ENCODE measurements at places on chromosomes 16 and 17.

DNA sequence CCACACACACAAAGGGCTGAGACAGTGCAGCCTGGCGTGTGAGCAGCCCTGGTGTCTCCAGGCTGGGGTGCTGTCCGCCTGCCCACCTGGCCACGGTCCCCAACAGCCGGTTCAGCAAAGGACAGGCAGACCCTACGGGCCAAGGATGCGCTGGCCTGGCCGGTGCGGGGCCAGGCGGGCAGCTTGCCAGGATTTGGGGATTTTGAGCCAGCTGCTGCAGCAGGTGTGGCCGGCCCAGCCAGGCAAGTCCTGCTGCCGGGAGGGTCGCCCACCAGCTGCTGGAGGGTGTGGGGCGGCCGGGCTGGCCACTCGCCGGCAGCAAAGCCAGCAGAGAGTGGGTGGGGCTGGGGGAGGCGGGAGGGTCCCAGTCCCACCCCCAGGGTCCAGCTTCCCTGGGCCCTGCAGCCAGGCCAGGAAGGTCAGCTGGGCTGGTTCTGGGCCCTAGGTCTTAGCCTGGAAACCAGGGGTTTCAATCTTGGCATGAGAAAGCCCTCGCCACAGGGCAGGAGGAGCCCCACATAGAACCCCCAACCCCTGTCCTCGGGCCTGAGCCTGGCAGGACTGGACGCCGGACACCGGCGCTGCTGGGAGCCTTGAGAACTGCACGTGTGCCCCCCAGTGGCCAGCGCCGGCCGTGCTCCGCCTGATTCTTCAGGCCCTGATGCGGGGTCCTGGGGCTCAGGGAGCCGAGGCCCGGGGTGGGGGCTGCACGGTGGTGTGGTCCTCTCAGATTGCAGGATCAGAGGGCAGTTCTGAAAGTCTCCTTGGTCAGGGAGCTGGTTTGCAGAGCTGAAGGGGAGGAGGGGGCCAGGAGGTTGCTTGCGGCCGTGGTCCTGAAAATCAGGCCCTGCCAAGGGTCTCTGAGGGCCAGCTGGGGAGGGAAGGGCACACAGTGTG lies 17.6 kb upstream of the SSTR5 start:
- DNase-seq, result no peak

- DNase-seq, result no peak
These were observed 644 bp downstream of the NFAT5 start for GRCh38 chr16:69566240-69566980.

DNA sequence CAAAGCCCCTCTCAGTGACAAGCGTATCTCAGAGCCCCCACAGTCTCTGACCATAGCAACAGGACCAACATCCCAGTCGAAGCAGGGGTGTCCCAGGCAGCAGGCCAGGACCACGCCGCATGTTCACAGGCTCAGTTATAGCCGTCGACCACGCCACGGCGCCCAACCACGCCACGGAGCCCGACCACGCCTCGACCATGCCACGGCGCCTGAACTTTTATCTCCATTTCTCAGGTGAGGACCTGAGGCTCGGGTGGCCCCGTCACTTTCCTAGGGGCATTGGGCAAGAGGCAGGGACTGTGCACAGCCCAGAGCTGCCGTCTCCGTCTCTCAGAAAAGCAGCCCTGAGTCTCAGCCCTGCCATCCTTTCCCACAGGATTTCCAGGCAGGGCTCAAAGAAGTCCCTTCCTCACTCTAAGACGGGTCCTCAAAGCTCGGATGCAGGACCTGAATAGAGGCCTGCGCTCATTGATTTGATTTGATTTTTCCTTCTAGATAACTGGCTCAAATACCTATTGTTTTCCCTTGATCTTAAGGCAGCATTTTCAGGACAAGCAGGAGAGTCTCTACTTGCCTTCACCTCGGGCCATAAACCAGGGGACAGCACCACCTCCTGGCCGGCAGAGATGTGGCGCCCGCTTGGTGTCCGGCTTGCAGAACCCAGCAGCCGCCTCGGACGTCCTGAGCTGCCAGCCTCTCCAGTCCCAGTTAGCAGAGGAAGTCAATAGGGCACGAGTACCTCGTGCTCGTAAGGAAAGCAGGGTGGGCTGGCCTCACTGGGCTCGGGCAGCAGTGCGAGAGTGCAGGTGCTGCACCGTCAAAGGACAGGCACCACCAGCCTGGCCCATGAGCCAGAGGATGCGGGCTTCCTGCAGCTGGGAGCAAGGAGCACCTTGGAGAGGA lies 38.8 kb downstream of the C16orf95 start:
- no peak for DNase-seq

DNA sequence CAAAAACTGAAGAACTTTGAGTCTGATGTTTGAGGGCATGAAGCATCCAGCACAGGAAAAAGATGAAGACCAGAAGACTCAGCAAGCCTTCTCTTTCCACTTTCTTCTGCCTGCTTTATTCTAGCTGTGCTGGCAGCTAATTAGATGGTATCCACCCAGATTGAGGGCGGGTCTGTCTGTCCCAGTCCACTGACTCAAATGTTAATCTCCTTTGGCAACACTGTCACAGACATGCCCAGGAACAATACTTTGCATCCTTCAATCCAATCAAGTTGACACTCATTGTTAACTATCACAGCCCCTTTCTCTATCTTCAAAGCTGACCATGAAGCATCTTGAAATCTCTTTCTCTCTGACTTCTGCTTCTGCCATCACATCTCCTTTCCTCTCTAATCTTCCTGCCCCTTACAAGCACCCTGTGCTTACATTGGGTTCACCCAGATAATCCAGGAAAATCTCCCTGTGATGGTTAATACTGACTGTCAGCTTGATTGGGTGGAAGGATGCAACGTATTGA lies 115.9 kb upstream of the CDH13 start:
- no peak for DNase-seq

- DNase-seq, result no peak
These were observed 715 bp downstream of the TLCD3A start for GRCh38 chr17:732902-733720.

- no peak for DNase-seq
These were observed 62.7 kb downstream of the HLF start for GRCh38 chr17:55327225-55328088.

DNA sequence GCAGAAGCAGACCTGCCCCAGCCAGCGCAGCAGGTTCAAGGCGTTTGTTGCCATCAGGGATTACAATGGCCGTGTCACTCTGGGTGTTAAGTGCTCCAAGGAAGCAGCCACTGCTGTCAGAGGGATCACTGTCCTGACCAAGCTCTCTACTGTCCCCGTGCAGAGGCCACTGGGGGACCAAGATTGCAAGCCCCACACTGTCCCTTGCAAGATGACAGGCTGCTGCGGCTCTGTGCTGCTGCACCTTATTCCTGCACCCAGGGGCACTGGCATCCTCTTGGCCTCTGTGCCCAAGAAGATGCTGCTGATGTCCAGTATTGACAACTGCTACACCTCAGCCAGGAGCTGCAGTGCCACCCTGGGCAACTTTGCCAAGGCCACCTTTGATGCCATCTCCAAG lies 27.7 kb downstream of the ATPAF2 start:
- DNase-seq, result no peak

DNA sequence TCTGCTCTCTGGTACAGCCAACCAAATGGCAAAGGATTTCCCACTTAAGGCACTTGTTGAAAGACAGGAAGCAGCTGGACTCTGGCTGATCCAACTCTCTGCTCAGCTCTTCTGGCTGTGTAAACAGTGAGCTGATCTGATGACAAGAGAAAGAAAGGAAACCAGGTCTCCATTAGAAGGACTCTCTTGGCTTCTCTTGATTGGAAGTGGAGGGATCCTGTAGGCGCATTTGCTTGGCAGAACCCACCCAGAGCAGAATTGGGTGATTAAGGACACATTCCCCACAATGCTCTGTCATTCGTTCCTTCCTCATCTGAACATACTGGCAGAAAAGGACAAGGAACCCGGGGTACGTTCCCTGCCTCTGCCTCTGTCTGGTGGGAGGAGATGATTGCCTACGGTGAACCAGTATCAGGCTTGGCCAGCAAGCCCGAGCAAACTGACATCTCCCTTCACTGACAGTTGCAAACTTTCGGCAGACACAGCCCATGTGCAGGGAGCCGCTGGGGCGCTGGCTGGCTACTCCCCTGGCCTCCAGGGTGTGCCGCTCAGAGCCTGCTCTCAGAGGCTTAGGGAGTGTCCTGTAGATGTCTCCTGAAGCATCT lies 29.1 kb downstream of the LDHD start:
- no peak for DNase-seq

DNA sequence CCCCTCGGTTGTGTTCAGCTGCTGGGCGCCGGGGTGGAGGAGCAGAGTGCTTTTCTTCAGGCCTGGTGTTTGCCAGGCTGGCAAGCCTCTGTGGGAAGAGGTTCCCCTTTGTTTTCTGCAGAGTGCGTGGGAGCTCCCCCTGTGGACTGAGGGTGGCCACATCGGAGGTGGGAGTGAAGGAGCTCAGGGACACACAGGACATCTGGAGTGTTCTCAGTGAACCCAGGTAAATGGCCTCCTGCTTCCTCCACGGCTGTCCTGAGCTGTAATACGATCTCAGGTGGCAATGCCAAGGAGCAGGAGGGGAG lies 39.2 kb upstream of the IRF8 start:
- DNase-seq, result no peak

DNA sequence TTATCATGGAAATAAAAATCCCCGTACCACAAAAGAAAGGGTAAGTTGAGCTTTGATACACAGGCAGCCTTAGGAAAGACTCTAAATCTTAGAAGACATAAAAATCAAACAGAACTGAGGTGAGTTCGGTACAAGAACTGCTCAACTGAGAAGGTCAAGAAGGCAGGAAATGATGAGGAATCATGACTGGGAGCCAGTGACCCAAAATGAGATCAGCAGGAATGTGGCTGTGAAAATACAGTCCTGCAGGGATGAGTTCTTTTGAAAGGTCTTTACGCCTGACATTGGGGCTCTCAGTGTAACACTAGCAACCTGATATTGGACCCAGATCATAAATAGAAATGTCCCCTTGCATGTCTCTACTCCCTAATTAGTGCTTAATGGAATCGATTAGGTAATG lies 56.3 kb upstream of the CDH11 start:
- no peak for DNase-seq

DNA sequence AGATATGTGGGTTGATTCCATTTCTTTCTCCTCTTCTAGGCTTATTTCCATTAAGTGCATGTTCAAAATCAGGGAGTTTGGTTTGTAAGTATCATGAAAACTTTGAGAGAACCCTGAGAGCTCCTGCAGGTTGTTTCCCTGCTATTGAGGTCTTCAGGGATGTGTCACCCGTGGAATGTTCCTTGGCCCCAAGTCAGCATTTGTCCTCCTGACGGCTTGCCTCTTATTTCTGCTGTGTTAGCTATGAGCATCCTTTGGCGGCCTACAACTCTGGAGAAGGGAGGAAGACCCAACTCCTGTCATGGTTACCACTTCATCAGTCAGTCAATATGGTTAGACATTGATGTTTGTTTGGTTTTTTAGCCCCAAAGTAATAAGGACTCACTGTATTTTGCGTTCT lies 180.8 kb downstream of the FTO start:
- DNase-seq, result no peak

- no peak for DNase-seq
These were observed 458 bp downstream of the ZNF200 start for GRCh38 chr16:3234543-3234856.

DNA sequence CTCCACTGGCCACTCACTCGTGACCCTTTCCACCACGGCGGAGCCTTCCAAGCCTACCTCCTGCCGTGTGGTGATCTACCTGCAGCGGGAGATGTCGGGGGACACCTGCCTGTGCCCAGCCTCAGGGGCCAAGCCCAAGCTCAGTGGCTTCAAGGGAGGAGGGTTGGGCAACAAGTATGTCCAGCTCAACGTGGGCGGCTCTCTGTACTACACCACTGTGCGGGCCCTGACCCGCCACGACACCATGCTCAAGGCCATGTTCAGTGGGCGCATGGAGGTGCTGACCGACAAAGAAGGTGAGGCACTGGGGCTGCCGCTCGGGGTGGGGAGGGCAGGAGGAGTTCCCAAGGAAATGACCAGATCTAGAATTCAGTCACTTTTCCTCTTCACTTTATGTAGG lies 3.9 kb downstream of the TNFAIP1 start:
- DNase-seq, result no peak

DNA sequence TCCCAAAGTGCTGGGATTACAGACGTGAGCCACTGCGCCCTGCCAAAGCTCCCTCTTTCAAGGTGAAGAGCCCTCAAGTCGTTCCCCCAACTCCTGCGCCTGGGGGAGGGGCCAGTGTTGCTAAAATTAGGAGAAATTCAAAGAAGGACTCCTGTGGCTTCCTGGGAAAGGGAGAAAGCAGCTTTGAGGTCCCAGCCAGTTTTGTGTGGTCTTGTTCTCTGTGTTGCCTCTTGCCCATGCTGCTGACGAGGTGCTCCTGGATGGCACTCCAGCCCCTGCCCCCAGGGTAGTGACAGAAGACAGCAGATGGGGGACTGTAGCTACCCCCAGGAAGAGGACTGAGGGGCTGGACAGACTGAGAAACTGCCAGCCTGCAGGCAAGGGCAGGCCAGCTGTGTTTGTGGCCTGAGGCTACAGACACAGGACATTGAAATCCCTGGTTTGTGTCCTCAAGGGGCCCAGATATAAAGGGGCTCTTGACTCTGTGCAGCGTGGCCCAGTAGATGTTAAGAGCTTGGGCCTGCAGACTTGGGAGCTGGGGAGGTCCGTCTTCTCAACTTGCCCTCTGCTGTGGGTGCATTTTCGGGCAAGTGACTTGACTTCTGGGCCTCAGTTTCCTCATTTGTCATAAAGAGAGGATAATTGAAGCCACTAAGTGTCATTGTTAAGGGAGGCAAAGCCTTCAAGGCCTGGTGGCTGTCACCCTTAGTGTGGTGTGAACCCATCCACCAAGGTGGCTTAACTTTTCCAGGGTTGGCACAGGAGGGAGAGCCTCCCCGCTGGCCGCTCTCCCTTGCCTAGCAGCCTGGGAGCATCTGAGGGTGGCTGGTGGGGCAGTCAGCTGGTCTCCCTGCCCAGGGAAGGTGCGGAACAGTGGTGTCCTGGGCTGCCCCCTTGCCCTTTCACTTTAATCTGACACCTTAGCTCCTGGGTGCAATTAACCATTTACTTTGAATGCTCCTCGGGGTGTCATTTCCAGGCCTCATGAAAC lies 4.1 kb downstream of the UBALD2 start:
- DNase-seq, result no peak

GRCh38 chr17:9987779-9988585 lies 82.9 kb upstream of the RCVRN start:
- no peak for DNase-seq

GRCh38 chr16:9695152-9695551 lies 487.1 kb downstream of the GRIN2A start:
- DNase-seq, result no peak

DNA sequence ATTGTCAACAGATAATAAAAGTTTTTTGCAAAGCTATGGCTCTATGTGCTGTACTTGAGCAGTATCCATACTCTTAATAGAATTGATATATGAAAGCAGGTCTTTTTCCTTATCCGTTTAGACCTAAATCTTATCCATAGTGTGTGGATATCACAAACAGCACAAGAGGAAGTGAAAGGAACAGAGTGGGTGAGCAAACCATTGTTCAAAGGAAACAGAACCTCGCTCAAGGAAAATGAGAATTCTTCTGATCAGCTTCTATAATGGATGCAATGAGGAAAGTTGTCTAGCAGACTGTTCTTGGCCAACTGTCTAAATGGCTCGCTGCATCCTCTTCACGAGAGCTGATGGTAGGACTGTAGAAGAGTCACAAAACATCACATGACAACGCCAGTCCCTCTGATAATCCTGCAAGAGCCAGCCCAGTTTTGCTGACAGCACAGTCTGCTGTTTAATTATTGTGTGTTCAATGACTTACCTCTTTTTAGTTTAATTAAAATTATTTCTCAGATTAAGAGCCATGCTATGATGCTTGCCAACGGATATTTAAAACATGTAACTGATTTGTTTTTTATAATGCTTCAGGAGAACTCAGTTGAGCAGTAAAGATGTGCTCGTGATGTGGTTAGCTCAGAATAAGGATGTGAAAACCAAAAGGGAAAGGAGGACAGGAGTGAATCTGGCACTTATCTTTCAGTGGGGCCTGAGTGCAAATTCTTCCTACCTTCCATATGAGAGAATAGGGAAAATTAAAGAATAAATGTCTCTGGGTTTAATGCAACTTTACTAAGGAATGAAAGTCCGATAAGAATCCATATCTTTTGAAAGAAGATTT lies 38.5 kb downstream of the WWOX start:
- no peak for DNase-seq

All from activated CD4-positive, alpha-beta T cell treated with anti-CD3 and anti-CD28 coated beads for 1 hour (primary cell).